Activated CD4-positive, alpha-beta memory T cell treated with anti-CD3 and anti-CD28 coated beads, Interleukin-2, amount 10 ng/mL, durations not matched to agents 7 days and 5 days (primary cell): ENCODE measurements at places on chromosomes 6 and 20. TPM values are rescaled to one million over a fixed set of nuclear protein-coding genes. Genes with fewer than 3 reads are reported as not detected.

DNA sequence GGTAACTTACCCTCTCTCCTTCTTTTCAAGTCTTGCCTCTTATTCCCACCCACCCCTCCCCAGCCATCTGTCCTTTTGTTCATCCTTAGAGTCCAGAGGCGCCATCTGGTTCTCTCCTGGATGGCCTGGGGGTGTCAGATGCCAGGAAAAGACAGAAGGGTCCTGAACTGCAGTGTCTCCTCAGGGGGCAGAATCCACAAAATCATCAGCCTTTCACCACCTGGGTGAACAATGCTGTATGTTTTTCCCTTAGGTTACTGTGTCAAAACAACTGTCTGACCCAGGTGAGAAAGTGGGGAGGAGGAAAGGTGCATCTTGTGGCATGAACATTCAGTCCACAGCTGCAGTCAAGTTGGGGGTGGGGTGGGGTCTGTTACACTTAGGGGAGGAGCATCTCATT is 47.9 kb upstream of the FYN start:
- no peaks in the 10 kb centered on the region for H3K36me3 ChIP-seq
- H3K27me3 ChIP-seq: no peaks in the 10 kb centered on the region
- DNase-seq: no peak
- no peak overlapping the region for H3K27ac ChIP-seq

DNA sequence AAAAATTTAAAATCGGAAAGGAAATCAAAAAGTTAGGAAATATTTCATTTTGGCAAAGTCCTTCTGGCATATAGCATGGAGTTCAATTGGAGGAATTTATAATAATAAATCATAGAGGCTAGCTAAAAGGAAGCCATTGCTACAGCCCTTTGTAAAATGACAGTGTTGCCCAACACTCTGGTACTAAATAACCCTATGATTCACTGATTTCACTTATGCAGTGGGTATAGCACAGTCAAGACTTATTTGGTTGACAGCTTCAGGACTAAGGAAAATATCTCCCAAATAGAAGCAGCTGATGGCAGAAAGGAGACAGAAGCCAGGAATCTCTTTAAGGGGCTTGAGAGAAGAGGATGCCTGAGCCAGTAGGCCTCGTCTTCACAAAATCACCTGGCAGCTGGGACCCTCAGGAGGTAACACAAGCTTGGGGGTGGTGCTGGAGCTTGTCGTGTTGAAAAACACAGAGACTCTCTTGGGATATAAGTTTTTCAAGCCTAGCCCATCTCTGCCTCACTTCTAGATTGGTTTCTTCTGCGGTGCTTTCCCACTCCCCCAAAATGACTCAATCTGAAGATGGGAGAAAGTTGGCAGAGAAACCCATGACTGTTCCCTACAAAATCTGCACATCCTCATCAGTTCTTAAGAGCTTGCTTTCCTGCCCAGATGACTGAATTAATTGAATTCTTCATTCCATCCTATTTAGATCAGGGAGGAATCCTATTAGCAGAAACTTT is 38.4 kb upstream of the EYA4 start:
- no peaks in the 10 kb centered on the region for H3K27me3 ChIP-seq
- no peaks in the 10 kb centered on the region for H3K36me3 ChIP-seq
- no peak overlapping the region for H3K4me3 ChIP-seq
- no peak for DNase-seq
- no peak overlapping the region for H3K27ac ChIP-seq

GRCh38 chr6:34523441-34524206 is 32.5 kb downstream of the SPDEF start:
- H3K4me3 ChIP-seq: no peak overlapping the region
- H3K27me3 ChIP-seq: peaks cover 2% of the 10 kb centered on the region
- H3K27ac ChIP-seq: no peak overlapping the region
- peaks cover 10% of the 10 kb centered on the region for H3K4me1 ChIP-seq
- DNase-seq: no peak
- H3K36me3 ChIP-seq: no peaks in the 10 kb centered on the region

GRCh38 chr6:47026679-47027078 is 15.5 kb downstream of the ADGRF1 start:
- no peaks in the 10 kb centered on the region for H3K4me1 ChIP-seq
- no peaks in the 10 kb centered on the region for H3K27me3 ChIP-seq
- H3K36me3 ChIP-seq: no peaks in the 10 kb centered on the region

GRCh38 chr20:3221398-3222226 is 12.3 kb downstream of the ITPA start:
- no peaks in the 10 kb centered on the region for H3K27me3 ChIP-seq
- no peak overlapping the region for H3K4me3 ChIP-seq
- no peak for DNase-seq
- H3K36me3 ChIP-seq: peaks cover 10% of the 10 kb centered on the region
- no peak overlapping the region for H3K27ac ChIP-seq
- H3K4me1 ChIP-seq: peaks cover 12% of the 10 kb centered on the region

DNA sequence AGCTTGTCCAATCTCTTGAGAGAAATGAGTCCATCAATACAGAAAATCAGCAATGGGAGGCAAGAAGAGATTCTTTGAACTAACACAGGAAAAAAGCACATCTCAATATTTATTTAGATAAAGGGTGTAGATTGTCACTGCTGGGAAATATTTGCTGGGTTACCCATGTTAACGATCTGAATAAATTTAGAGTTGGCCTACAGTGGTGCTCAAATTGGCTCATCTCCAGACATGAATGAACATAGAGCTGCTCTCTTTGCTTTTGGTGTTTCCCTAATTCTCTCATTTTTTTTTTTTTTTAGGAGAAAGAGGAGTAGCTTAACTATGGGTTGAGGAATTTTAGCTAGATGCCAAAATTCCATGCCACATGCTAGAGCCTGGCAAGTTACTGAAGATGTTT is 471.2 kb downstream of the PKHD1 start:
- DNase-seq: no peak
- no peak overlapping the region for H3K27ac ChIP-seq
- no peaks in the 10 kb centered on the region for H3K36me3 ChIP-seq
- no peaks in the 10 kb centered on the region for H3K27me3 ChIP-seq
- H3K4me3 ChIP-seq: no peak overlapping the region

Gene PPP1R16B
- total RNA-seq: 113 TPM

DNA sequence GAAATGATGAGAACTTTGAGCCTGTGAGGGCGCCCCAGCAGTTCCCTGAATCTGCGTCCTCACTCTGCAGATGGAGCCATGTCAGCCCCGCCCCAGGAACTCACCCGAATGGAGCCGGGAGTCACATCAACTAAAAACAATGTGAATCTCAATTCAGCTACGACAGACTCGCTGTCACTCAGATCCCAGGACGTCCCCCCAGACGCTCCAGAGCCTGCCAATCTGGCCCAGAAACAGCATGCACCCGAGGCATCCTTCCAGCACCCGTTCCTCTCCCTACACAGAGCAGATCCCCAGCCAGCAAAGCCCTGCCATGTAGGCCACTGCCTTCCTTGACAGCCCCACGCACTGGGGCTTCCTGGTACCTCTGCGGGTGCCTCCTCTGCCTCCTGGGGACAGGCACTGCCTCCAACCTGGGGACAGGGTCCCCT is 248.0 kb downstream of the TTLL2 start:
- H3K4me3 ChIP-seq: no peak overlapping the region
- DNase-seq: peak; percentile 4
- no peaks in the 10 kb centered on the region for H3K27me3 ChIP-seq
- H3K36me3 ChIP-seq: no peaks in the 10 kb centered on the region

- no peaks in the 10 kb centered on the region for H3K36me3 ChIP-seq
- no peak for DNase-seq
- H3K4me3 ChIP-seq: no peak overlapping the region
- no peaks in the 10 kb centered on the region for H3K4me1 ChIP-seq
Observed at GRCh38 chr6:14000901-14001300, 76.1 kb downstream of the RNF182 start.

DNA sequence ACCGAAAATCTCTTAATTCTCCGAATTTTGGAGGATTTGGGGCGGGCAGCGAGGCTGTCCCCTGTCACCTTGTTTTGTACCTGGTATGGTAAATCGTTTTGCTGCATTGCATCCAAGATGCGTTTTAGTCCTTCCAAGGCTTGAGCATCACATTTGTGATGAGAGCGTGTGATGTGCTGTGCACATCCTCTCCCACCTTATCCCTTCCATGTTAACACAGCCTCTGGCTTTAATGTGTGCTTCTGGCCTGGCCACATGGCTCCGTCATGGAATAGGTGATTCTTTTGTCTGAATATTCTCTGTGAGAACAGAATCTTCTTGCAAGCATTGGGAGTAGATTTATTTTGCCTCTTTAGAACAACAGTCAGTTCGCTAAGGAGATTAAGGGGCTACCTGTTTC is 763 bp downstream of the TMEM14A start:
- peak overlapping the region; percentile 82 for H3K4me3 ChIP-seq
- no peak for DNase-seq
- H3K4me1 ChIP-seq: peaks cover 54% of the 10 kb centered on the region
- peaks cover 13% of the 10 kb centered on the region for H3K36me3 ChIP-seq
- no peaks in the 10 kb centered on the region for H3K27me3 ChIP-seq

Gene AGPAT4
- total RNA-seq: 13.9 TPM

- no peak overlapping the region for H3K27ac ChIP-seq
- DNase-seq: no peak
- no peaks in the 10 kb centered on the region for H3K36me3 ChIP-seq
- H3K4me3 ChIP-seq: no peak overlapping the region
Observed at GRCh38 chr6:46199387-46199786, 28.6 kb upstream of the ENPP5 start.

GRCh38 chr6:30158475-30159040 is 2.5 kb downstream of the TRIM10 start:
- H3K4me3 ChIP-seq: no peak overlapping the region
- peaks cover 33% of the 10 kb centered on the region for H3K27me3 ChIP-seq
- DNase-seq: no peak
- no peaks in the 10 kb centered on the region for H3K36me3 ChIP-seq

Gene IRAK1BP1
- total RNA-seq: 2.1 TPM

Gene PPP1R14C
- 0.10 TPM for total RNA-seq

- no peak overlapping the region for H3K27ac ChIP-seq
- no peaks in the 10 kb centered on the region for H3K4me1 ChIP-seq
- no peaks in the 10 kb centered on the region for H3K36me3 ChIP-seq
Observed at GRCh38 chr20:44450281-44450889, 25.3 kb upstream of the TTPAL start.

DNA sequence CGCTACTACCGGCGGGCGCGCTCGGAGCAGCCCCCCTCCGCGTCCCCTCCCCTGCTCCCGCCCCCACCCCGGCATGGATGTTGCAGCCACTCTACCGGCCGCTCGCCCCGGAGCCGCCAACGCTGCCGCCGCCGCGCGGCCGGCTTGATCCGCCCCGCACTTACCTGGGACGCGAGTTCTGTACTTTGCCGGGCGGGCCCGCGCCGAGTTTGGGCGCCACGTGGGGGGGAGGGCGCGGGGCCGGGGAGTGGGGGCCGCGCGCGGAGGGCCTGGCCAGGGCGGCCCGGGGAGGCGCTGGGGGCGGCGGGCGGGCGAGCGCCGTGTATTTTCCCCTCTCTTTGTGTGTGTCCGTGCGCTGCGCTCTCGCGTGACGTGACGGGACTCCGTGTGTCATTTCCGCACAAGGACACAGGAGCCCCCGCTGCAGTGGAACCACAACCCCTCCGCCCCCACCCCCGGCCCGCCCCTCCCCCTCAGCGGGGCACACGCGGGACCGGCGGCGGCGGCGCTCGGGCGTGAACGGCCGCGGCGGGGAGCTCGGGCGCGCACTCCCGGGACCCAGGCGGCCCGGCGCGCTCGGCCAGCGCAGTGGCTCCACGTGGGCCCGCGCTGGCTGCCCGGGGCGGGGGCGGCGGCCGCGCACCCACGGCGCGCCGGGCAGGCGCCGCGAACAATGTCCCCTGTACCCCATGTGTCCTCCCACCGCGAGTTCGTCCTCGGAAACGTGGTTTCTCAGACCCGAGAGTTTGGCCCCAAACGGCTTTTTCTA is at the start of gene BEND3:
Gene BEND3 (minus strand): TSS at position 590 of the 769 bp plus-strand sequence. CDS start 16,230 bp downstream, outside the sequence.
- H3K4me3 ChIP-seq: peak within 1 kb of the TSS; percentile 71
- DNase-seq: peak; percentile 40
- no peak within 1 kb of the TSS for H3K27ac ChIP-seq
- peaks cover 17% of the 10 kb centered on the region for H3K27me3 ChIP-seq

Gene STX7
- 19.9 TPM for total RNA-seq

Gene RCAN2
- total RNA-seq: 2.8 TPM
